ENCODE measurements at places on chromosomes 12 and 14. TPM values are rescaled to one million over a fixed set of nuclear protein-coding genes. Genes with fewer than 3 reads are reported as not detected.

DNA sequence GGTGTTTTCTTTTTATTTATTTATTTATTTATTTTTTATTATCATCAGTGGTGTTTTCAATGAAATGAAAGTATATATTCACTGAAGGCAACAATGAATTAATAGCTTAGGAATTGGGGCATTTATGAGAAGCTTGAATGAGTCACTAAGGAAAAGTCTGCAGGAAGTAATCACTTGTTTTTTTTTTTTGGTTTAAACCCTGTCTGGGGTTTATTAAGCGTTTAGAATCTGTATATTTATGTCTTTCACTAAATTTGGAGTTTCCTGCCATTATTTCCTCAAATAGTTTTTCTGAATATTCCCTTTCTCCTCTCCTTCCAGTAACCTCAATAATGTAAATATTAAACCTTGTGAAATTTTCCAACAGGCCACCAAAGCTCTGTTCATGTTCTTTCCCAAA, 85.5 kb downstream of the TESC start:
- no peaks in the 10 kb centered on the region for H3K27me3 ChIP-seq
- no peak overlapping the region for H3K4me3 ChIP-seq
- DNase-seq = no peak
- H3K4me1 ChIP-seq = peaks cover 12% of the 10 kb centered on the region
- no peak overlapping the region for H3K27ac ChIP-seq

DNA sequence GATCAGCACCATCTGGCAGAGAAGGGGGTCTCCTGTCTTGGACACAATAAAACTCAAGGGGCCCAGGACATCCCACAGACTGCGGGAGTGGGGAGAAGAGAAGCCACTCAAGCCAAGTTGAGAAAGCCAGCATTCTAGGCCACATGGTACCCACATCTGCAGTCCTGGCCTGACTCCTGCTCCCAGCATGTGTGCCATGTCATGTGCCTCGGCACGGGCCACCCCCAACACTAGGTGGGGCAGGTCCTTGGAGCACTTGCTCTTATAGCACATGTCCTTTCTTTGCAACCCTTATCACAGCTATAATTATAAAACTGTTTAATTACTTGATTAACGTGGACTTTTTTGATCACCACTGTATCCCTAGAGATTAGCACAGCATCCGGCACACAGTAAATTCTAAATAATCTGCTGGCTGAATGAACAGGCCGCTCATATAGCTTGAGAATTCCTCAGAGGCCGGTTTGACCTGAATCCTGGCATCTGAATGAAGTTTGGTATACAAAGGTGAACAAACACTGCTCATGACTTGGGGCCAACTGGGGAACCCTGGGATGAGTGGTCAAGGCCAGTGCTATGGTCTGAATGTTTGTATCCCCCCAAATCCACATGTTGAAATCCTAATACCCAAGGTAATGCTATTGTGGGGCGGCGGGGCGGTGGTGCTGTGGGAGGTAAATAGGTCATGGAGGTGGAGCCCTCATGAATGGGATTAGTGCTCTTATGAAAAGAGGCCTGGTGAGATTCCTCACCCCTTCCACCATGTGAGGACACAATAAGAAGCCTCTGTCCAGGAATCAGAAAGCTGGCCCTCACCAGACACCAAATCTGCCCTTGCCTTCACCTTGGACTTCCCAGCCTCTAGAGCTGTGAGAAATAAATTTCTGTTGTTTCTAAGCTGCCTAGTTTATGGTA, 6.6 kb downstream of the NCKAP5L start:
- H3K27ac ChIP-seq = no peak overlapping the region
- DNase-seq = no peak
- peaks cover 21% of the 10 kb centered on the region for H3K36me3 ChIP-seq
- peaks cover 31% of the 10 kb centered on the region for H3K4me1 ChIP-seq
- H3K4me3 ChIP-seq = no peak overlapping the region
- no peaks in the 10 kb centered on the region for H3K27me3 ChIP-seq

GRCh38 chr12:113469949-113470743, 1.5 kb downstream of the LHX5 start:
- DNase-seq = peak; percentile 62
- no peaks in the 10 kb centered on the region for H3K4me1 ChIP-seq
- no peaks in the 10 kb centered on the region for H3K36me3 ChIP-seq

The TROAP gene
- total RNA-seq = 2.5 TPM

DNA sequence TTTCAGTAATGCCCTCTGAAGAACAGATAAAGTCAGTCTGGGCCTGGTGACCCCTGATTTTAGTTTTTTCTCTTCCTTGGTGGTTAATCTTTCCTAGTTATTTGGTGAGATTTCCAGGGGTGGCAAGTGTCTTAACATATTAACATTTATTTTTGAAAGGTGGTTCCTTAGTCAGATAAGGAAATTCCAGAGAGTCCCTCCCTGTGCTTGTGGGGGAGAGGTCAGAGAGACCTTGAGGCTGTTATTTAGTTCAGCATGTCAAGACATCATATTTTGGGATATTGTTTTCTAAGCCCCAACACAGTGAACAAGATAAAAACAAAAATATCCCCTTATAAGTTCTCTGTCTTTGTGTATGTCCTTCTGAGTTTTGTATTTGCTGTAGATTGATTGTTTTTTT, 9.5 kb upstream of the LUM start:
- H3K27me3 ChIP-seq = no peaks in the 10 kb centered on the region
- no peaks in the 10 kb centered on the region for H3K36me3 ChIP-seq
- peaks cover 4% of the 10 kb centered on the region for H3K4me1 ChIP-seq
- DNase-seq = no peak
- H3K27ac ChIP-seq = no peak overlapping the region

The PLEKHG7 gene
- not detected for total RNA-seq

The POTEM gene
- not detected for total RNA-seq

GRCh38 chr14:20343862-20344220, 406 bp downstream of the PARP2 start:
- no peaks in the 10 kb centered on the region for H3K27me3 ChIP-seq
- peak; percentile 13 for DNase-seq
- peak overlapping the region; percentile 93 for H3K27ac ChIP-seq

GRCh38 chr14:85487215-85487614, 42.7 kb upstream of the FLRT2 start:
- H3K36me3 ChIP-seq = no peaks in the 10 kb centered on the region
- DNase-seq = peak; percentile 75
- no peak overlapping the region for H3K4me3 ChIP-seq
- H3K4me1 ChIP-seq = peaks cover 23% of the 10 kb centered on the region

The AJUBA gene
- total RNA-seq = 74.9 TPM

The GLIPR1L2 gene
- 0.36 TPM for total RNA-seq

DNA sequence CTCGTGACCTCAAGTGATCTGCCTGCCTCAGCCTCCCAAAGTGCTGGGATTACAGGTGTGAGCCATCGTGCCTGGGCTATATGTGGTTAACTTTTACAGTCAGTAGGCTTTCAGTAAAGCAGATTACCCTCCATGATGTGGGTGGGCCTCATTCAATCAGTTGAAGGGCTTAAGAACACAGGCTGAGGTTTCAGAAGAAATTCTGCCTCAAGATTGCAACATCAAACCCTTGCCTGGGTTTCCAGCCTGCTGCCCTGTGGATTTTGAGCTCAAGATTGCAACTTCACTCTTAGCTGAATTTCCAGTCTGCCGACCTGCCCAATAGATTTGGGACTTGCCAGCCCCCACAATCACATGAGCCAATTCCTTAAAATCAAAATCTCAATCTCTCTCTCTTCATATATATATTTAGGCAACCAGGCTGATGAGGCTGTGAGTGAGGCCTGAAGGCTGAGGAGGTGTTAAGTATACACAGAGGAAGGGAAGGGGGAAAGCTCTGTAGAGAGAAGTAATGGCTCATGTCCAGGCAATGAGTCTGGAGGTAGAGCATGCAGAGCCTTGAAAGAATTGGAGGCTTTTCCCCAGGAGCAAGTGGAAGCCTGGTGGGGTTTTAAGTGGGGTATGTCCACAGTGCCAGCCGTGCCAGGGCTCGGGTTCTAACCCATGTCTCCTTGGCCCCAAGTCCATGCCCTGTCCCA, 33.3 kb upstream of the ACTN1 start:
- no peak overlapping the region for H3K27ac ChIP-seq
- no peaks in the 10 kb centered on the region for H3K36me3 ChIP-seq
- no peak for DNase-seq
- no peaks in the 10 kb centered on the region for H3K27me3 ChIP-seq

DNA sequence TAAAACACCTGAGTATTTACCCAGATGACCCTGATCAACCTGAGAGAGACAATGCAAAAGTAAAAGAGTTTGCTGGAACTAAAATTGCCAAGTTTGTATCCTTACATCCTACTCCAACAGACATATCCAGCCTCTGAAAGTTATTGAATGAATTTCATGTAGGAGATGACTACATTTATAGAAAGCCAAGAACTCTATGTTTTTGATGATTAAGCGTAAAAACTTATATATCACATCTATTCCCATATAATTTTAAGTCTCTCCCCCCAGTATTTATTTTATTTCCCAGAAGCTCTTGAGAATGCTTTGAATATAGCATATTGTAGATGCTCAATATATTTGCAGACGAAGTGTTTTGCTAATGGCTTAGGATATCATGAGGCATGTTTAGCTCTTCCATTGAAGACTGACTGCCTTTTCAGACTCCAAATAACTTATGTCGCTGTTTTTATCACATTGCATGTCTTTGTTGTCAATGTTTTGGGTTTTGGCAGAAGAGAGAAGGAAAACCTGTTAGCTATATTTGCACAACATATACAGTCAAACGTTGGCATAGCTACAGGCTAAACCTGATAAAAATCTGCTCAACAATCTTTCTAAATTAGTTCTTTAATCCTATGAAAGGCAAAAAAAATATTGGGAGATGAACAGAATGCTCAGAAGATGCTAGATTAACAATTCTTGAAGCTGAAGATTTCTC, 213.6 kb downstream of the DIO2 start:
- no peak overlapping the region for H3K4me3 ChIP-seq
- no peaks in the 10 kb centered on the region for H3K4me1 ChIP-seq
- no peak for DNase-seq
- H3K36me3 ChIP-seq = no peaks in the 10 kb centered on the region
- H3K27ac ChIP-seq = no peak overlapping the region
- no peaks in the 10 kb centered on the region for H3K27me3 ChIP-seq

GRCh38 chr14:29913566-29913965, 14.1 kb downstream of the PRKD1 start:
- no peak for DNase-seq
- H3K36me3 ChIP-seq = peaks cover 9% of the 10 kb centered on the region
- no peaks in the 10 kb centered on the region for H3K4me1 ChIP-seq
- H3K27ac ChIP-seq = no peak overlapping the region
- H3K27me3 ChIP-seq = no peaks in the 10 kb centered on the region

The PCNX4 gene
- total RNA-seq = 86.3 TPM

The KRT82 gene
- not detected for total RNA-seq

GRCh38 chr12:116113398-116114130, 163.9 kb downstream of the MED13L start:
- no peaks in the 10 kb centered on the region for H3K27me3 ChIP-seq
- no peak for DNase-seq
- peaks cover 12% of the 10 kb centered on the region for H3K4me1 ChIP-seq
- H3K36me3 ChIP-seq = no peaks in the 10 kb centered on the region
- no peak overlapping the region for H3K27ac ChIP-seq
- no peak overlapping the region for H3K4me3 ChIP-seq

DNA sequence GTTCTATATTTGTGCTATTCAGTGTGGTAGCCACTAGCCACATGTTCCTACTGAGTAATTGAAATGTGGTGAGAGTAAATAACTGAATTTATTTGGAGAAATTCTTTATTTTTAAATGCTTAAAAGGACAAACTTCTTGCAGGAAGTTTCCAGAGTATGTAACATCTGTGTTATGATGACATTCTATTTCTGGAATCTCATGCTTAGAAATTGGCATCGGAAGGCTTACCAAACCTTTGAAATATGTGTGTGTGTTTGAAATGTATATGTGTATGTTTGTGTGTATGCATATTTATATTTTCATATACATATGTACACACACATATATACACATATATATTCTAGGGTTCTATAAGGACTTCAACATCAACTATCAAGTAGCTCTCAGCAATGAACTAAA, 12.4 kb upstream of the WSCD2 start:
- no peaks in the 10 kb centered on the region for H3K4me1 ChIP-seq
- DNase-seq = no peak
- no peak overlapping the region for H3K4me3 ChIP-seq
- no peaks in the 10 kb centered on the region for H3K36me3 ChIP-seq
- no peaks in the 10 kb centered on the region for H3K27me3 ChIP-seq

The HOXC6 gene
- total RNA-seq = 5.6 TPM

Measured in osteoblast (primary cell).